Breast epithelium (tissue), 4 donors: ENCODE measurements at places on chromosomes 7 and 10. TPM values are rescaled to one million over a fixed set of nuclear protein-coding genes. Genes with fewer than 3 reads are reported as not detected.

DNA sequence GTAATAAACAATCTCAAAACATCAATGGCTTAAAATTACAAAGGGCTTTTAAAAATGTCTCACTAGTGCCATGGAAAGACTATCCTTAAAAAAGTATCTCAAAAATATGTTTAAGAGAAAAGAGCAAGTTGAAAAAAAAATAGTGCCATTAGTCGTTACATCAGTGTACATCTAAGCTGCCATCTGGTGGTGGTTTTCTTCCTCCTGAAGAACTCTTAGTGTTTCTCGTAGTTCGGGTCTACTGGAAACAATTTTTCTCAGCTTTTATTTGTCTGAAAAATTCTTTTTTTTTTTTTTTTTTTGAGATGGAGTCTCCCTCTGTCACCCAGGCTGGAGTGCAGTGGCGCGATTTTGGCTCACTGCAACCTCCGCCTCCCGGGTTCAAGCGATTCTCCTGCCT lies 5.9 kb upstream of the GARIN1A start:
- DNase-seq = no peak
- H3K27me3 ChIP-seq = no peaks in the 10 kb centered on the region
- H3K27ac ChIP-seq = no peak overlapping the region
- no peaks in the 10 kb centered on the region for H3K36me3 ChIP-seq

DNA sequence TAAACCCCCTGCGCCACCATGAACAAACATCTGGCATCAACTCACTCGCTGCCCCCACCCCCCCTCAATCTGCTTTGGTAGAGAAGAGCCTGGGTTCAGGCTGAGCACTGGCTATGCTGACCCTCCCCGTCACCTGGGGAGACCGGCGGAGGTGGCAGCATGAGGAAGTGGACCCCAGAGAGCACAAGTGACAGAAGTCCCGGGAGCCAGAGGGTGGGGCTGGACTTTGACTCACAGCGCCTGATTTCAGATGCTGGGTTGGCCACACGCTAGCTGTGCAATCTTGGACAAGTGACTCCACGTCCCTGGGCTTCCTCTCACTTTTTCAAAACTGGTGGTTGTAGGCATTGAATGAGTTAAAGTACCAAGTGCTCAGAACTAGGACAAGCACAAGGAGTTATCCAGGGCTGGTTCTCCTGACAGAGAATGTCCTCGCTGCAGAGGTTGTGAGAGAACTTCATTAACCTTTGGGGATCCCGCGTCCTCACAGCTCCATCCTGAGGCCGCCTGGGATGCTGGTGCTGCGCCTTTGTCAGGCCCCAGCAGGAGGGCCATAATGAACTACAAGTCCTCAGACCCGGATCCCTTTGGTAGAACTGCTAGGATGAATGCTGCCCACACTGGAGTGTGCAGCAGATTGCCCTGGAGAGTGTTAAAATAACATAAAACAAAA lies 48.8 kb upstream of the RASGEF1A start:
- no peaks in the 10 kb centered on the region for H3K27me3 ChIP-seq
- H3K36me3 ChIP-seq = no peaks in the 10 kb centered on the region
- DNase-seq = no peak
- H3K27ac ChIP-seq = no peak overlapping the region

Gene OPTN
- total RNA-seq = 49.2 TPM

Gene BTAF1
- total RNA-seq = 51.2 TPM

Gene MOGAT3
- 2.6 TPM for total RNA-seq

Gene MUC12
- total RNA-seq = 1.4 TPM
